ENCODE measurements at places on chromosomes 1 and 21. TPM values are rescaled to one million over a fixed set of nuclear protein-coding genes. Genes with fewer than 3 reads are reported as not detected.

NTNG1 gene
- 2.0 TPM for total RNA-seq

DNA sequence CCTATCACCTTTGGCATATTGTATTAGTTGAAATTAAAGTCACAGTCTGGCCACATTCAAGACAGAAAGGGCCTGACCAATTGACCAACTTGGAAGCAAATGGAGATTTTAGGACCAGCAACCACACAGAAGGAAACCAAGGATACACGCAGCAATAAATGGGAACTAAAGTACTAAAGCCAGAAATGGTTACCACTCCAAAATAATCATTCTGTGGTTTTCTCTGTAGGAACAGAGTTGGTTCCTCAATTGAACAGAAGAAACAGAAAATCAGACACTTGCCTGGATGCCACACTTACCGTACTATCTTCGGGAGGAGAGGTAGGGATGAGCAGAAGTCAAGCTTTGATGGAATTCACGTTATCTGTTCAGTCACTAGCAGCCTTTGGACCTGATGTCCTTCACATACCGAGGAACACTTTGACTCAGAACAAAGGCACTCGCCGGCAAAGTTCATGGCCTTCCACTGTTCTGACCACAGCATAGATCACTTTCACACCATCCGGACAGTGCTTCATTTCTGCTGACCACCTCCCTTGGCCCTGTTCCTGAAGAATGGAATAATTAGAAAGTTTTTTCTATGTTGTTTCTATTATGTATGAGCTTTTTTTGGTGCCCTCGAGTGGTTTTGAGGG lies 96.9 kb downstream of the LPAR3 start:
- DNase-seq, result no peak

GRCh38 chr1:218845589-218845988 lies 328.1 kb upstream of the LYPLAL1 start:
- DNase-seq, result no peak

DNA sequence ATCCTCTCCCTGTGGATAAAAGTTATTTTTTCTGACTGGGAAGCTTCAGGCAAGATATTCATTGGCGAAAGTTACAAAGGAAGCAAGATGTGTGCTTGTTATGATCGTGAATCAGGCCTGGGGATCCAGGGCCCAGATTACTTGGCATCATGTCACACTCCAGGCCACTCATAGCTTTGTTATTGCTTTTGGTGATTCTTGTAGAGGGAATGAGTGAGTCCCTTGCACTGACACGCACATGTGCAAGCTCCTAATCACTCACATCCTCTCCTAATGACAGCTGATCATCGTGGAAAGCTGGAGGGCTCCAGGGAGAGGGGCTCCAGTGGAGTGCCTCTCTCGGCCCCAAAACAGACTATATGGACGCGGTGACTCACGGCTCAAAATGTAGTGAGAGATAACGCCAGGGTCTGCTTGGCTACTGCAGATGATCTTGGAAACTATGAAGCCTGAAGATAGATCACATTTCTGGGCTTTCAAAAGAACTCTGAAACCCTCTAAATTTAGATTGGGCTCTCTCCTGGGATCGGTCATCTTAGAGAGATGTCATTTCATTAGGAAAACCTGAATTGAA lies 481.1 kb upstream of the USP24 start:
- DNase-seq, result no peak

DNA sequence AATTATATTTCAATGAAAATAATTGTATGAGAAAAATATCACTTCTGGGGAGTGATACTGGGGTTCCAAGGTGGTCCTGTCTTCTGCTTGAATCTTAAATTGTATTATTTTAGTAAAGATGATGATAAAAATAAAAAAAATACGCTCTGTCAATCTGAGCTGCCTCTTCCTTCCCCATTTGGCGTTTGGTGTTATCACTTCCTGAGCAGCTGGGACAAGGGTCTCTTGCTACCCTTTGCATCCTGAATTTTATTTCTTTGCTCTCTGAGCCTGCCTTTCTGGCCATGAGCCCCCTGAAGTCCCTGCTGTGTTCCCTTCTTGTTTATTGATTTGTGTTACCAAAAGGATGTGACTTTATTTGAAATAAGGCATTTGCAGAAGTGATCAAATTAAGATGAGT lies 111.0 kb downstream of the KCNJ6 start:
- DNase-seq, result no peak

GRCh38 chr1:203512517-203512847 lies 18.5 kb downstream of the OPTC start:
- DNase-seq, result no peak

ZNF644 gene
- total RNA-seq, result 53.7 TPM
